ENCODE measurements at places on chromosomes 1 and 21.

DNA sequence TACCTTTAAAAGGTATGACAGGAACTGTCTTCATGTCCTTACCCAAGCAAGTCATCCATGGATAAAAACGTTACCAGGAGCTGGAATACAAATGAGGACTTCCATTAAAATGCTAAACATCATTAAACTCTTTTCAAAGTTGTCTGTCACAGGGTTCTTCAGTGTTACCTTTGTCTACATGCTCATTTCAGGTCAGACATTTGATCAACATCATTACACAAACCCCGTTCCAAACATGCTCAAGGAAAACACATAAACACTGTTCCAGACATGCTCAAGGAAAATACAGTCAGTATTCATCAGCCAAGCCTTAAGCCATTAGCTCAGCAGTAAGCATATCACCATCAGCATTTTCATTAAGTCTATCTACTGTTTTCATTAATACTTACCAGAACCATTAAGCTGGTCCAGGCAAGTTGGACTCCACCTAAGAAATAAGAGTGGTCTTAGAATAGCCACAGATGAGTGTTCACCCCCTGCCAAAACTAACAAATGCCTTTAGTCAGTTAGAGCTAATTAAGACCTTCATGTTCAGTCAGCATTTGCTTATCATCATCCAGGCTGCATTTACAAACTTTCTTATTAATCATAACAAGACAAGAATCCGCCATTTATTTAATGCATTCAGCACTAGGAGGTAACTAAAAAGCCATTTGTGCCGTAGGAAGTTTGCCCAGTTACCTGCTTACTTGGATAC lies 2.2 kb downstream of the GAS5 start:
- no peak for DNase-seq

GRCh38 chr1:206687915-206688442 lies 3.3 kb downstream of the MAPKAPK2 start:
- DNase-seq: no peak

GRCh38 chr1:108011295-108011694 lies 46.3 kb upstream of the VAV3 start:
- no peak for DNase-seq

GRCh38 chr1:151898519-151898991 lies 10.8 kb downstream of the THEM4 start:
- DNase-seq: no peak

DNA sequence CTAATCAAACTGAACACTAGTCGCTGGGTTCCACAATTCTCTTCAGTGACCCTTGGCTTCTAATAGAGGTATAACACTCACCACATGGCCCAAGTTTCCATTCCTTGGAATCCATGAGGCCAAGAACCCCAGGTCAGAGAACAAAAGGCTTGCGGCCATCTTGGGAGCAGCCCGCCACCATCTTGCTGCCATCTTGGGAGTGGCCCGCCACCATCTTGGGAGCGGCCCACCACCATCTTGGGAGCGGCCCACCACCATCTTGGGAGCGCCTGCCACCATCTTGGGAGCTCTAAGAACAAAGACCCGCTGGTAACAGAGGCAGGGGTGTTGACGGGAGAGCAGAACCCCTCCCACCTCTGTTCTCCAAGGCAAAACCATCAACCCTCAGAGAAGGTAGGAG lies 493.4 kb downstream of the MATN1 start:
- no peak for DNase-seq

GRCh38 chr1:169117014-169117413 lies 10.5 kb downstream of the ATP1B1 start:
- DNase-seq: no peak

DNA sequence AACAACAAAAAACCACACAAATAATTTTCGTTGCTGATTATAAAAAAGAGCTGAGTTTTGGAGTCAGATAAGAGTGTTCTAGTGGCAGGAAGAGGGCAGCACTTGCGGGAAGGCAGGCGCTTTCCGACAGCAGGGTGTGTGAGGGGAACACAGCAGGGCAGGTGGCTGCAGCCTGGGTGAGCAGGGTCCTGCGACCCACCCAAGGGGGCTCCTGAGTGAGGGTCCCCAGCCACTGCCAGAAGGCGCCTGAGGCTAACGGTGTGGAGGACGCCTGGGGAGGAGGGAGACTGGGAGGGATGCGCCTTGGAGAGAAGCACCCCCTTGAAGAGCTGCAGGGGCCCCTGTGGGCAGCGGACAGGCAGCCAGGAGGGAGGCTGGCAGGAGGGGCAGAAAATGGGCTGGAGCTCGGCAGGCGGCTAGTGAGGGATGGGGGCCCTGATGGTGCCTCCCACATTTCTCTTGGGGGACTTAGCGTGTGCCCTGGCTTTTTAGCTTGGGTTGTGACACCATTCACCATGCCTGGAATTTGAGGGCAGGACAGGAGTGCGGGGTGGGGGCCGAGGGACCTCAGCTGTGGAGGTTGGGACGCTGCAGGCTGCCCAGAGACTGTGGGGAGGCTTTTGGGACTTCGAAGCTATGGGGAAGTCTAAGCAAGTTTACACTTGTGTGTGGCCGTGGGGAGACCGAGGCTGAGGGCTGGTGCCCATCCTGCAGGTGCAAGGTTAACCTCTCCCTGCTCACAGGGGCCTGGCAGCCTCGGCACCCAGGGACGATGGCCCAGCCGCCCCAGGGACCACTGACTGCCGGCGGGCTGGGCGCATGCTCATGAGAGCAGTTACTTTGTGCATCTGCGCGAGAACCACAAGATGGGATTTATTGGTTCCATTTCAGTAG lies 111.4 kb downstream of the SIK1 start:
- DNase-seq: no peak

GRCh38 chr1:176032040-176032645 lies 174.9 kb downstream of the COP1 start:
- DNase-seq: no peak

DNA sequence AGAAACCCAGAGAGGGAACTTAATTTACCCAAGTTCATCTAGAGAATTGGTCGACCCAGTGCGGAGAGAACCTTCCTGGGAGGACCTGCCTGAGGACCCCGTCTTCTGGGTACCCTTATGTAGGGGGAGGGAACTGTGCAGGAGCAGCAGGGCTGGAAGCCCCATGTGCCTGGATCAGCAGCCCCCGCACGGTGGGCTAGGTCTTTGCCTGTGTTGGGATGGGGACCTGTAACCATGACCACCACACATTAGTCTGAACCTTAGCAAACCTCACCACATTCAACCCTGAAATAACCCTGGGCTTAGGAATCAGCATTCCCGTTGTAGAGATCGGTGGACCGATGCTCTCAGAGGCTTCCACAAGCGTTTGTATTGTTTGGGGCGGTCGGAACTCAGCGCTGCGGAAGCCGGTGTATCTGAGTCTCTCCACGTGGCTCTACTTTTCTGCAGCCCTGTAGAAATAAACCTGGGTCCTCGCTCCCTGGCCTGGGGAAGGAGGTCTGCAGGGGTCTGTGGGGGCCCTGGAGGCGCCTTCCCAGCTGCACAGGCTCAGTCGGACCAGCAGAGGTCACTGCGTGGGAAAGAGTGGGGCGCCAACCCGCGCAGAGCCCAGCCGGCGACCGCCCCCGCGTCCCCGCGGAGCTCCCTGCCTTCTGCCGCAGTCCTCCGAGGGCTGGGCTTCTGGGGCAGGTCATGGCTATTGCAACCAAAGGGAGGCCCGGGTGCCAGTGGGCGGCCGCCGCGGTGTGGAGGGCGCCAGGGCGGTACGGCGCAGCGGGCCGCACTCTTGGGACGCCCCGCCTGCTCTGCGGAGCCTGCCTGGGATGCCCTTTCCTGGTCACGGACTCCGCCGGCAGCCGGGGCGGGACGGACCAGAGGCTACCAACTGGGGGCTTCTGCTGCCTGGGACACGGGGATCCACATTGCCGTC lies 36.2 kb upstream of the KCNA10 start:
- DNase-seq: peak; percentile 27

- DNase-seq: peak; percentile 21
Observed at GRCh38 chr1:91742848-91743292, 143.1 kb downstream of the TGFBR3 start.

GRCh38 chr1:152218762-152219436 lies 5.1 kb downstream of the HRNR start:
- DNase-seq: no peak

DNA sequence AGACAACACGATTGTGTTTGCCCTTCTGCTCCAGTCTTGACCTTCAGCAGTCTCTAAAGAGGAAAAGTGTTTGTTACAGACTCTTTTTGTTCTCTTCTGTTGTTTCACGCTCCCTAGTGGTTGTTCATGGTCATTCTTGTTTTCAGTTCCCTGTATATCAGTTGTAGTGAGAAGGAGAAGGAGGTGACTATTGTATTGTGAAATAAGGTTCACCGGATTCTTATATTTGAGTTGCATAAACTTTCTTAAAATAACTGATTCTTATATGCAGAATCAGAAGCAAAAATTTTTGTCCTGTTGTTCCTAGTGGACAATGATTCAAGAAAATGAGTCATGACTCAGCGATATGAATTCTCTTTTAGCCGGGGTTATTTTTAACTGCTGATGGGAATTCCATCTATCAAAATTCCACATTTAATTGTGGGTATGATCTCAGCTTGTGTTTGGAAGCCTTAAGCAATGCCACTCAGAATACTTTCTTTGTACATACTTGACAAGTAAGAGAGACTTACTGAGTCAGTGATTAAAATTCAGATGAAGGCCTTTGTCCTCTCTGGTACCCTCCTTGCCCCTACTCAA lies 152.2 kb downstream of the CLEC20A start:
- DNase-seq: peak; percentile 96

DNA sequence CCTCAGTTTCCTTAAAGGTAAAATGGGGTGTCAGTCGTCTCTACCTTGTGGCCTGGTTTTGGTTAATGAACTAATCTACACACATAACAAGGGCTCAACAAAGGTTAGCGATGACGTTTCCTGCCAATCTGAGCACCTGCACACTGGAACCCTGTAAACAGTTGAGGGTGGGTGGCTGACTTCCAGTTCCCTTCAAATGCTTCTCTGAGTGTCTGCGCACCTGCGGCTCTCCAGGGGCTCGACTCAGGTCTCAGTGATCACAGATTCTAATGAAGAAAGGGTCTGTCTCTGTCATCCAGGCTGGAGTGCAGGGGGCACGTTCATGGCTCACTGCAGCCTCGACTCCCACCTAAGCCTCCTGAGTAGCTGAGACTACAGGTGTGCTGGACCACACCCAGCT lies 3.3 kb upstream of the AGPAT3 start:
- DNase-seq: no peak

DNA sequence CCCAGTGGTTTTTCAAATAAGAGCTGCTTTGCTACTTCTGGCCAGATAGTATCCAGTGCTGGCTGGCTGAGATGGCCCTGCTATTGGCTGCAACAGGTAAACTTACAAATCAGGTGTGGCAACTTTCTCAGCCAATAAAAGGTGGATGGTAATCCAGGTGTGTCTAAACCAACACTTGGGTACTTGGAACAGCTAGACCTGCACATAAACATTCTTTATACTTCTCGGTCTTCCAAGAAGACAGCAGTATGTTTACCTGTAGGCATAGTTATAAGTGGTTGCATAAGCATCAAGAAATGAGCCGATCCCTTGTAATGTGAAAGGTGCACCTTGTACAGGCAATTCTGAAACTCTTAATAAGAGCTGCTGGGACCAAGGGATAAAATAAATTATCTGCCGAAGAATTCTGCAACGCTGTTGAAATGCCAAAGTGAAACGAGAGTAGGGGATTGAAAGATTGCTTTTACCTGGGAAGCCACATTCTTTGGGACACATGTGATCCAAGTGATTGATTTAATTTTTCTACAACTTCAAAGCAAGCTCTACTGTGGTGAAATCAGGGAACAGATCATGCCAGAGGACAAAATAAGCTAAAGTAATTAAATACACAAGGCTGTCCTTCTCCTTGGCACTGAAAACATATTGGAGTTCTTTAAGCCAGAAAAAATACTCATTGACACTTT lies at the start of gene CLDN8:
Gene CLDN8 (minus strand): TSS at position 57 of the 683 bp plus-strand sequence. CDS start 172 bp downstream, outside the sequence.
- DNase-seq: no peak

DNA sequence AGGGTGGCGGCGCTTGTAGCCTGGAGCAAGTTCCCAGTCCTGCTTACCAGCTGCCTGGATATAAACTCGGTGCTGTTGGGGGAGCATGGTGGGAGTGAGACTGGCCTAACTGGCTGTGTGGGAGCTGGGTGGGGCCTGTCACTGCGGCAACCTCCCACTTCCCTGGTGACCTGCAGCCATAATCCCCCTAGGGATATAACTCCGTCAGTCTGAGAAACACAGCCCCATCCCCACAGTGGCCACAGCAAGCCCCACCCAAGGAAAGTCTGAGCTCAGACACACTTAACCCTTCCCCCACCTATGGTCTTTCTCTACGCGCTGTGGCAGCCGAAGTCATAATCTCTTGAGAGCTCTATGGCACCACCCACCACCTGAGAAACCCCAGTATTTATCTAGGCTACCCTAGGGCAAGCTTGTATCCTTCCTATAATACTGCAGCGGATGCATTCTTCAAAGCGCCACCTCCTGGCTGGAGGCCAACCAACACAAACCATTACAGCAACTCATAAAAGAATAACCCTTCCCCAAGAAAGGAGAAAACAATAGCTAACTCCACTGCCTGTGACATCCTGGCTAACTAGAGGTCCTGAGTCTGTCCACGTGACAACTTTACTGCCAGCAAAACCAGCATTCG lies 57.4 kb downstream of the ZNF648 start:
- no peak for DNase-seq

- DNase-seq: no peak
Observed at GRCh38 chr1:59556802-59557548, 257.8 kb upstream of the HOOK1 start.

- no peak for DNase-seq
Observed at GRCh38 chr1:117500584-117500983, 105.3 kb upstream of the TENT5C start.

GRCh38 chr1:209406168-209406567 lies 177.3 kb upstream of the CAMK1G start:
- DNase-seq: peak; percentile 79

DNA sequence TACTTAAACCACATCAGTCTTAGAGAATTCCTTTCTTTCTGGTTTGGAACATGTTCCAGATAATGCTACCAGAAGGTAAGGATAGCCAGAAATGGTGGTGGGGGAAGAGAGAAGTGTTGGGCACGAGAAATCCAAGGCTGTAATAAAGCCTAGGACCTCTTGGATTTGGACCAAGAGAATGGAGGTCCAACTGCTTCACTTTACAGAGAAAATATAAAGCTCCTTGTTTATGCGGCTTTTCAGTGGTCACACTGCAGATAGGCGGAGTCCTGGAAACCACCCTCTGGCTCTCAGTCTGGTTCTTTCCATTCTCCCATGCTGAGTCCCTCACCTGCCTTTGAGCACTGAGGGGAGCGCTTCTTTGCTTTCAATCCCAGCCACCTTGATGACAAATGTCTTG lies 87.8 kb downstream of the ADCY10 start:
- no peak for DNase-seq

DNA sequence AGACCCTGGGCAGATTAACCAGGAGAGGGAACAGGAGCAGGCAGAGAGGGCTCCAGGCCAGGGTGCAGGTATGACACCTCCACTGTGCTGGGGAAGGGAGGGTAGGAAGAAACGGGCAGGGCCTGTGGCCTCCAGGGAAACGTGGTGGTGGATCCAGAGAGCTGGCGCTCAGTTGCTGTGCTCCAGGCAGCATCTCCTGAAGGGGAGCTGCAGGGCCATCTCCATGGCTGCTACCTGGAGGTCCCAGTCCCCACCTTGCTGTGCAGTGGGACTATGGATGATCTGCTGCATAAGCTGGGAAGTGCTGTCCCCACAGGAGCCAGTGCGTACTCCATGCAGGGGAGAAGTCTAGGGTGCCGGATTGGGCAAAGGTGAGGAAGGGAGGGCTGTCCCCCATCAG lies 125.9 kb upstream of the RUNX3 start:
- DNase-seq: no peak
